Endothelial cell (in vitro differentiated cells): ENCODE measurements at places on chromosomes 6 and 20. TPM values are rescaled to one million over a fixed set of nuclear protein-coding genes. Genes with fewer than 3 reads are reported as not detected.

The E2F3 gene
- total RNA-seq, result 20.4 TPM

- H3K4me1 ChIP-seq, result peaks cover 7% of the 10 kb centered on the region
- H3K36me3 ChIP-seq, result no peaks in the 10 kb centered on the region
- no peaks in the 10 kb centered on the region for H3K27me3 ChIP-seq
- no peak overlapping the region for H3K27ac ChIP-seq
Observed at GRCh38 chr6:52929321-52930164, 20.0 kb upstream of the GSTA3 start.

The BMP6 gene
- total RNA-seq, result 0.97 TPM

GRCh38 chr6:170516783-170517616, 36.1 kb downstream of the PSMB1 start:
- H3K27ac ChIP-seq, result no peak overlapping the region
- no peaks in the 10 kb centered on the region for H3K4me1 ChIP-seq
- no peak overlapping the region for H3K4me3 ChIP-seq
- H3K27me3 ChIP-seq, result peaks cover 3% of the 10 kb centered on the region
- no peaks in the 10 kb centered on the region for H3K36me3 ChIP-seq
- peak; percentile 40 for DNase-seq

The CTAGE9 gene
- not detected for total RNA-seq

GRCh38 chr6:44869321-44869897, 458.7 kb upstream of the RUNX2 start:
- peaks cover 4% of the 10 kb centered on the region for H3K4me1 ChIP-seq
- H3K27ac ChIP-seq, result no peak overlapping the region
- H3K36me3 ChIP-seq, result peaks cover 8% of the 10 kb centered on the region
